ENCODE measurements at places on chromosomes 16 and 17.
A peak's percentile ranks its signal among the peaks of the same experiment; 100 is the strongest.

GRCh38 chr17:34420254-34420766, 57.3 kb upstream of the CCL1 start:
- DNase-seq, result peak; percentile 66

DNA sequence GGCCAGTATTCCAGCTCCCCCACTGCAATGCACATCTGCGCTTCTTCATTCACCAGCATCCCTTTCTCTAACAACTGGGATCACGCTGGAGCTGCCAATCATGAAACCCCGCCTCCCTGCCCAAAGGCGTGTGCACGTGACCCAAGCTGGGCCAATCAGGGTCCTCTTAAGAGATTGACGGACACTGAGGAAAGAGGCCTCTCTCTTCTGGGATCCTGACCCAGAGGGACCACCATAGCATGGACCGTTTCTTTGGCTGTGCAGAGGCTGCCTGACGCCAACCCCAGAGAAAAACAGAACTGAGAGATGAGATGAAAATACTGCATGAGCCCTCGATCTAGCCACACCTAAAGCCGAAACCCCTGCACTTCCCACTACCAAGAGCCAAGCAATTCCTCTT, 32.0 kb downstream of the COTL1 start:
- no peak for DNase-seq

- DNase-seq, result no peak
These were observed 492.0 kb upstream of the ERCC4 start for GRCh38 chr16:13427943-13428342.

GRCh38 chr17:75115555-75115954, 5.8 kb downstream of the ARMC7 start:
- DNase-seq, result no peak

- no peak for DNase-seq
These were observed 61.4 kb downstream of the CREBBP start for GRCh38 chr16:3819175-3819527.

DNA sequence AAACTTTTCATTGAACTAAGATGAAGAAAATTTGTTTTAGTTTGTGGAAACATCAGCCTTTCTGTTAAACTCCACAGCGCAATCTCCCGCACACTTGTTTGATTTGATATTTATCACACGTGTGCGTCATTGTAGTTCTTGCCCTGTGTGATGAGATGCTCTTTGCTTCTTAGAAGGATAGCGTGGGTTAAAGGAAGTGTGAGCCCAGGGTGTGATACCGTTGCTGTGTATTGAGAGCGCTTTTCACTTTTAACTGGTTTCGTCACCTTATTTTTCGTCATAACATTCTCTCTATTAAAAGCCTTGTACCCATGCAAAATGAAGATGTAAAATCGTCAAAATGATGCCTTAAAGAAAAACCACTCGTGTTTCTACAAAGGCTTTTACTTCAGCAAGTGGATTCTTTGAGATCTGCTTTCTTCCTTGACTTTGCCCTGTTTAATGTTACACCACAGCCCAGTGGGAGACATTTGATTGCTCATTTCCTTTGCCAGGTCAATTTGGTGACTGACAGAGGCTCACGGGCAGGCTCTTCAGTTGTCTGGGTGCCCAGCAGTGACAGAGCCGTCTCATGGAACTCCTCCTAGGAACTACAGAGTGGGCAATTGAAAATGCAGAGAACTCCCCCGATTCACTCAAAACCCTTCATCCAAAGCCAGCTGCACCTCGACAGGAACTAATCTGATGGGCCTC, 61.1 kb downstream of the RPA1 start:
- DNase-seq, result no peak

GRCh38 chr17:19442731-19443130, 31.7 kb downstream of the RNF112 start:
- DNase-seq, result no peak

- no peak for DNase-seq
These were observed 61.4 kb upstream of the IRX3 start for GRCh38 chr16:54347961-54348360.

- no peak for DNase-seq
These were observed 3.1 kb upstream of the PSMB10 start for GRCh38 chr16:67939507-67940445.

DNA sequence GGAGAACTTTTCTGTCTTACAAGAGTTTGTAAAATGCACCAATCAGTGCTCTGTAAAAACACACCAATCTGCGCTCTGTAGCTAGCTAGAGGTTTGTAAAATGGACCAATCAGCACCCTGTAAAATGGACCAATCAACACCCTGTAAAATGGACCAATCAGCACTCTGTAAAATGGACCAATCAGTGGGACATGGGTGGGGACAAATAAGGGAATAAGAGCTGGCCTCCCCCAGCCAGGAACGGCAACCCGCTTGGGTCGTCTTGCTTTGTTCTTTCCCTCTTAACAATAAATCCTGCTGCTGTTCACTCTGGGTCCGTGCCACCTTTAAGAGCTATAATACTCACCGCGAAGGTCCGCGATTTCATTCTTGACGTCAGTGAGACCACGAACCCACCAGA, 18.5 kb upstream of the KCNG4 start:
- DNase-seq, result no peak

- DNase-seq, result no peak
These were observed 572 bp downstream of the FAM171A2 start for GRCh38 chr17:44362949-44363612.

DNA sequence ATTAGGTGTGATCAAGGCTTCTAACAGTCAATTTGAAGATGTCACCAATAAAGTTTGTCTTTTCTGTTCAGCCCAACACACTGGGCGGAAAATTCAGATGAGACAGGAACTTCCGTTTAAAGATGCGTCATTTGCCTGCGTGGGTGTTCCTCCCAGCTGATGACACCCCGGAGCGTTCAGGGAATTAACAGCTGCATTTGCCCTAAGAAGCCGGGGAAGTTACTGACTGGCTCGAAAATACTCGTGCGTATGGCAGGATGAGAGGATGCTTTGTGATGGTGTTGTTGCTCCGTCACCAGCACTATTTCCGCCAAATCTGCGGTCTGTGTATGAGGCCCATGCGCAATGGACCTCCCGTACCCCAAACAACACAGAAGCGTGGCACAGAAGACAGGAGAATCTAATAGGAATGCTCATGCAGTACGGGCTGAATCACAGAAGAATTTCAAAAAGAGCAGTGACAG, 11.9 kb upstream of the PVALEF start:
- DNase-seq, result peak; percentile 83

- DNase-seq, result no peak
These were observed 2.9 kb upstream of the TMEM231 start for GRCh38 chr16:75558846-75559401.
